ENCODE measurements at places on chromosomes 6 and 20.
A peak's percentile ranks its signal among the peaks of the same experiment; 100 is the strongest.

- DNase-seq = no peak
These were observed 127.1 kb downstream of the OPRM1 start for GRCh38 chr6:154166140-154166539.

DNA sequence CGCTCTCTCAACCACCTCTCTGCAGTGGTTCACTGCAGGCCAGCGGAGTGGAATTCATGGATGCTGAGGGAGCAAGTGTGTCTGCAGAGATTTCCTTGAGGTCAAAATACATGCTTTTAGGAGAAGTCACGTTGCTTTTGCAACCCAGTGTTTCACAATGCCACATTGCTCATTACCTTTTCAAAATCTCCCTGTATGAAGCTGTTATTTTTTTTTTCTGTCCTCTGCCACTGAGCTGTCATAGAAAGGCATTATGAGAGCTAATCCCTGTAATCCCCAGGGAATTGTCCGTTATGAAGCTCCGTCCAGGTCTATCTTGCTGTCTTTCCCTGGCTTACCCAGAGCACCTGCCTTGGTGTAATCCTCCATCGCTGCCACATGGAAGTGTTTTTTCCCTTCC, 60.5 kb upstream of the SLC22A23 start:
- DNase-seq = no peak

GRCh38 chr6:129667621-129668020, 42.4 kb downstream of the ARHGAP18 start:
- DNase-seq = no peak

DNA sequence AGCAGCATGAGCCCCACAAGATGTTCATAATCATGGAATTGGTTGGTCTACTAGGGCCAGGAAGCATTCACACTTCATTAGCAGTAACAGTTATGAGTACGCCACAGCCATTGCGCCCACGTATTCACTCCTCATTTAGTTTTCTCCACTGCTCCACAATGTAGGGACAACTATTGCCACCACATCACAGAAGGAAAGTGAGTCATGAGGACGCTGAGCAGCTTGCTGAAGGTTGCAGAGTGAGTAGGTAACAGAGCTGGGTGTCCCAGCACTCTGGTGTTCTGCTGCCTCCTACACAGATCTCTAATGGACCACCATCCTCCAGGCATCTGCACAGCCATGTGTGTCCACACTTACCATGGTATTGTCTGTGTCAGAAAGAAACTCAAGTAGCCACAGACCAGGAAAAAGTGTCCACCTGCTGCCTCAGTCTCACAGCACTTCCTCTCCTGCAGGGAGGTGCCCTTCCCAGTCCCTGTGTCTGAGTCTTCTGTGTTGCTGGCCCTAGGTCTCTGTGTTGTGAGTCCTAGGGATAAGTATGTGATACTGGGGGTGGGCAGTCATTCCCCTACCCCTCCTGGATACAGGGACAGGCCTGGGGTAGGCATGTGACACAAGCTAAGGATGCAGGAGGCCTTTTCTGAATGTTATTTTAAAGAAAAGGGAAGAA, 103.9 kb downstream of the TTLL2 start:
- no peak for DNase-seq

- no peak for DNase-seq
These were observed 29.4 kb upstream of the RPS6KA2 start for GRCh38 chr6:166656230-166657151.

DNA sequence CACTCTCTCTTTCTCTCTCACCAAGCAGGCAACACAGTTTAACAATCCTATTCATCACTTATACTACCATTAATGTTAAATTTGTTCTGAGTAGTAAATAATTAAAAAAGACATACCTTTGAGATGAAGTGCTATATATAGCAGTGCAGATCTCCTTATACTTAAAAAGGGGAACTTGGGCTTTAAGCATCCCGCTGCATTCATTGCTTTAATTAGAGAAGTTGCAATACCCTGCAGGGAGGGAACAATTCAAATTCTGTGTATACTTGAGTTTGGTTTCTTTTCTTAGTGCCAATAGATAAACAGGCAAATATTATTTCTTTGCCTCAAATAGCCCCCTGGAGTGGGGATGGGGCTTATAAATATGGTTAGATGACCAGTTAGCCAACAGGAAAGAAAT, 10.8 kb upstream of the ZBTB24 start:
- no peak for DNase-seq

GRCh38 chr6:44176762-44177509, 18.3 kb downstream of the CAPN11 start:
- DNase-seq = no peak

DNA sequence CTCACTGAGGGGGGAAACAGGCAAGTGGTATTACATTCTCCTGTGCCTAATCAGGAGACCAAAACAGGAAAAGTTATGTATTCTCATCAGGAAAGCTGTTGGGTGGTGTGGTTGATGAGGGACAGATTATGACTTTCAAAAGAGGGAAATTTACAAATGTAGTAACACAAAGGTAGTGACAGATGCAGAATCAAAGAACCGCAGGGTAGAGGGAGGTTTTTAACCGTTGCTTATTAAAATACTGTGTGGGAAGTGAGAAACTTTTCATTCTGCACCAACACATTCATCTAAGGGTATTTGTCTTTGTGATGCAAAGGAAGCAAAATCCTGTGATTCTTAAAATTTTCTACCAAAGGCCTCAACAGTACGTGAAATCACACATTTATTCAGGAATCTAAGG, 288.2 kb upstream of the MAN1A1 start:
- no peak for DNase-seq

DNA sequence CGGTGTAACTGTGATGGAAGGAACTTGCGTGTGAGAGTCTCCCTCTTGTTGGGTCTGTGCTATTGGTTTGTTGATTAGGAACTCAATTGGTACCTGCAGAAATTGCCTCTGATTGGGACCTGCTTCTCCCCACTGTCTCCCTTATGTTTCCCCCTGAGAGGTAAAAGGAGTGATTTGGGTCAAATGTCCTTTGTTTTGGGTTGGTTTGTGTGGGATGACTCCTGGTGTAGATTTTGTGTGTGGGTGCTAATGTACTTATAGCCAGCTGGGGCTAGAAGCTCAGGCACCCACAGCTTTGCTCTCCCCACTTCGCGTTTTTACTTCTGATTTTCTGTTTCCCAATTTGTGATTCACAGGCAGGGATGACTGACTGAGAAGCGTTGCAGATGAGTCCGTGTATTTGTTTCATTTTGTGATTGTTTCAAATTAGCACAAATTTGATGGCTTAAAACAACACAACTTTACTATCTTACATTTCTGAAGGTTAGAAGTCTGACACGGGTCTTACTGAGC, 79.1 kb downstream of the UTRN start:
- DNase-seq = no peak

DNA sequence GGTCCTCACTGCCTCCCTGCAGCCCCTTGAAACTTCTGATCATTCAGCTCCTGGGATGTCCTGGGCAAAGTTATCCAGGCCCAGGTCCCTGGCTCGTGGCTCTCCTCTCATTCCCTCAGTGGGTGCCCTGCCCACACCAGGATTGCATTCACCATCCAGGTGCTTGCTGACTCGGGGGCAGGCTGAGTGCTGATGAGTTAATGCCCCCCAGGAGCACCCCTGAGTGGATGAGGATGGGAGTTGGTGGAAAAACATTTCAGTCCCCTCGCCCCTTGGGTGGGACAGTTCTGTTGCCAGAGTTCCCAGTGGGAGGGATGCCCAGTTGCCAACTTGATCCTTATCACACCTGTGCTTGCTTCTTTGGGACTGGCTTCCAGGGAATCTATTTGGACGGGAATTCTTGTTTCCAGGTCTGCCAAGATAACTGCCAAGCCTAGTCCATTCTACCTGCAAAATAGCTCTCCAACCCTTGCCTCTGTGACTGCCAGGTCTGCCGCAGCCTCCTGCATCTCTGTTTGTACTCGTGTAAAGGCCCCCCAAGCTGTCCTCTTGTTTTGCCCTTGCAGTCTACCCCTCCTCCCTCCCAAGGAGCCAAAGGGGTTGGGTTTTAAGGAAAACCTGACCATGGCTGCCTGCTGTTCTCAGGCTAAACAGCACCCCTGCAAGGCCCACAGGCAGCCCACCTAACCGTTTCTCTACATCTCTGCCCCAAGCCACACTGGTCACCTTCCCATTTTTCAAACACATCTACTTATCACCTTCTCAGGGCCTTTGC, 11.6 kb upstream of the RSPO4 start:
- no peak for DNase-seq

- DNase-seq = no peak
These were observed 63.1 kb downstream of the SEC63 start for GRCh38 chr6:107894809-107895396.

GRCh38 chr6:32111424-32112066, 2.4 kb upstream of the TNXB start:
- DNase-seq = no peak

GRCh38 chr20:62880935-62881661, 19.5 kb upstream of the TCFL5 start:
- DNase-seq = no peak

- DNase-seq = no peak
These were observed 292.3 kb upstream of the RNF217 start for GRCh38 chr6:124669713-124670480.

GRCh38 chr6:136173519-136174507, 76.3 kb downstream of the MTFR2 start:
- DNase-seq = no peak

DNA sequence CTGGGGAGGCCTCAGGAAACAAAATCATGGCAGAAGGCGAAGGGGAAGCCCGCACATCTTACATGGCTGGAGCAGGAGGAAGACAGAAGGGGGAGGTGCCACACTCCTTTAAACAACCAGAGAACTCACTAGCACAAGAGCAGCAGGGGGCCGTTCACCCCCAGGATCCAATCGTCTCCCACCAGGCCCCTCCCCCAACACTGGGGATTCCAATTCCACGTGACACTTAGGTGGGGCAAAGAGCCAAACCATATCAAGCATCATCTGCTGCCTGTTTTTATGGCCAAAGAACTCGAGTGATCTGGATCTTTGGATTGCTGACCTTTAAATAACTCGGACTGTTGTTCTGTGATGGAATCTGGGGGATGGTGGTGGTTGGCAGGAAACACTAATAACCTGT, 28.0 kb downstream of the PNLDC1 start:
- DNase-seq = no peak

GRCh38 chr6:159505140-159505922, 187.7 kb downstream of the SOD2 start:
- no peak for DNase-seq

GRCh38 chr20:43749734-43750294, 23.0 kb upstream of the GTSF1L start:
- DNase-seq = peak; percentile 53

DNA sequence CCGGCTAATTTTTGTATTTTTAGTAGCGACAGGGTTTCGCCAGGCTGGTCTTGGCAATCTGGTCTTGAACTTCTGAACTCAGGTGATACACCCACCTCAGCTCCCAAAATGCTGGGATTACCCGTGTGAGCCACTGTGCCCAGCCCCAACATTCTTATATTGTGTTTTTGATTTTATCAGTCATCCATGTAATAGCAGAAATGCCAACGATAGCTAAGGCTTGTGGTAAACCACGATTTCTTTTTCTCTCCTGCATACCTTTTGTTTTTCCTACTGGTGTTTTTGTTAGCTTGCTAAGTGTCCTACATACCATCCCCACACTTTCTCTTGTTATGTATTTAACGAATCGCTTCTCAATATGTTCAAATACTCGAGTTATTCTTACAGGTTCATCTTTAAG, 12.1 kb downstream of the PHACTR2 start:
- DNase-seq = no peak

DNA sequence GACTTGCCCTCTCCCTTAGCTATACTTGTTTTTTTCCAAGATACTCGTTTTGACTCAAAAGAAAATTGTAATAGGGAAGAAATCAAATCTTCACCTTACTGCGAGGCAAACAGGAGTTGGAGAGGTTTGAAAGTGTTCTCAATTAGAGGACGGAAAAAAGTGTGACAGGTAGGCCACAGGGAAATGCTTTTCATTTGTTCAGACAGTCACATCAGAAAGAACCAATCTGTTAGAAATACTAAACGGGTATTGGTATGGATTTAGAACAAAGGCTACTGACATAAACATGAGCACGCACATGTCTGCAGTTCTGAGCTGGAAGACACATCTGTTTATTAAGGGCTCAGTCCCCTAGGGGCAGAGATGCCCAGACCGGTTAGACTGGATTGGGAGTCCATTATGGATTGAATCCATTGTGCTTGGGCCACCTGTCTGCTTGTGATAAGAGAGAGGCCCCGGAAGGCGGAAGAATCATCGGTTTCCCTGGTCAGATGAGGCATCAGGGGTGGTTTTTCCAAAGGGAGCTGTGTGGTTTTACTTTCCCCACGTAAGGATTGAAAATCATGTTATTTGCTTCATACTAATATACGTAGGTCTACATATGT, 220.9 kb upstream of the MYLIP start:
- DNase-seq = no peak

- DNase-seq = no peak
These were observed 4.9 kb upstream of the TOX2 start for GRCh38 chr20:43909720-43910119.

DNA sequence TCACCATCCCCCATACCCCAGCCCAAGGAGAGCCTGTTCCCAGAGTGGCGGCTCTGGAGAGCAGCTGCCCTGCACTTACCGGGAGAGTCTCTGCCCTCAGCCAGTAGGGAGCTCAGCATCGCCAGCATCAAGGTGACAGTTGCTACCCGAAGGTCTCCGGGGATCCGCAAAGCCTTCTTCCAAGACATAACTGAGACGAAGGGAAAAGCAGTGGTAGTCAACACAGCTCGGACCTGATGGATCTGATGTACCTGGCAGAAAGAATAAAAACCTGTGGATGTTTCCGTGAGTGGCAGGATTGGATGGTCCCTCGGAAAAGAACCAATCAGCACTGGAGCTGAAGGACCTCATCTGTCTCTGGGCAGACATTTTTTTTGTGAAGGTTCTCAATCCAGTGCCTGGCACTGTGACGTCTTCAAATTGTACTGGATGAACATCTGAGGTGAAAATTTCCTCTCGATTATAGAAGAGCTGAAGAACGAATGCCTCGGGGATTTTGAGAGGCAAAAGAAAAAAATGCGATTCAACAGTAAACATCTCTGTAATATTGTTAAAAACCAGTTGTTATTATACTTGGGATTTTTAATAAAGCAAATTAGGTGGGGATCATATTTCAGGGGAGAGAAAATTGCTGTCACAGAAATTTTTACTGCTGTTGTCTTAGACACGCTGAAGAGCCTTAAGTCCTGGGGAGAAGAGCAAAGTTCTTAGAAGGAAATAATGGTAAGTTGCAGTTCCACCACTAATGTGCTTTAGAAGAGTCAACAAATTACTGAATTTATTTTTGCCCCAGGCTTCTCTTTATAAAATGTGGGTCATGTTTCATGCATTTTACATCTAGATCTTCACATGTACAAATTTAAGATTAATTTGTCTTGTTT, at the start of gene HLA-DQB1:
Gene HLA-DQB1 (minus strand): TSS at position 238 of the 881 bp plus-strand sequence. CDS start 50 bp downstream, at position 188.
- peak; percentile 26 for DNase-seq

DNA sequence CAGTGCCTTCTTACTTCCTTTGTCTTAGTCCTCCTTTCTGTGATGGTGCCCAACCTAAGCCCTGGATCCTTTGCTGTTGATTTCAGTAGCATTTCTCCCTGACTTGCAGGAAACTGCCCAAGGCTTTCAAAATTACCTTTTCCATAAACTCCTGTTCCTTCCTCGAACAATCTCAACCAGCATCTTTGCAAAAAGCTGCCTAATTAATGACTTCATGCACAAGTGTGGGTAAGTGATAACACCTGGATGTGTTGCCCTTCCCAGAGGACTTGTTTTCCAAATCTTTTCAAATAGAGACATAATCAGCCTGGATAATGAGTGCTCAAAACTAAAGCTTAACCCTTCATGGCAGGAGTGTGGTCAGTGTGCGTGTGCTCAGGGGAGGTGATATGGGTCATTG, 118.0 kb downstream of the PCSK2 start:
- no peak for DNase-seq
